ENCODE measurements at places on chromosomes 13 and 19. TPM values are rescaled to one million over a fixed set of nuclear protein-coding genes. Genes with fewer than 3 reads are reported as not detected.

DNA sequence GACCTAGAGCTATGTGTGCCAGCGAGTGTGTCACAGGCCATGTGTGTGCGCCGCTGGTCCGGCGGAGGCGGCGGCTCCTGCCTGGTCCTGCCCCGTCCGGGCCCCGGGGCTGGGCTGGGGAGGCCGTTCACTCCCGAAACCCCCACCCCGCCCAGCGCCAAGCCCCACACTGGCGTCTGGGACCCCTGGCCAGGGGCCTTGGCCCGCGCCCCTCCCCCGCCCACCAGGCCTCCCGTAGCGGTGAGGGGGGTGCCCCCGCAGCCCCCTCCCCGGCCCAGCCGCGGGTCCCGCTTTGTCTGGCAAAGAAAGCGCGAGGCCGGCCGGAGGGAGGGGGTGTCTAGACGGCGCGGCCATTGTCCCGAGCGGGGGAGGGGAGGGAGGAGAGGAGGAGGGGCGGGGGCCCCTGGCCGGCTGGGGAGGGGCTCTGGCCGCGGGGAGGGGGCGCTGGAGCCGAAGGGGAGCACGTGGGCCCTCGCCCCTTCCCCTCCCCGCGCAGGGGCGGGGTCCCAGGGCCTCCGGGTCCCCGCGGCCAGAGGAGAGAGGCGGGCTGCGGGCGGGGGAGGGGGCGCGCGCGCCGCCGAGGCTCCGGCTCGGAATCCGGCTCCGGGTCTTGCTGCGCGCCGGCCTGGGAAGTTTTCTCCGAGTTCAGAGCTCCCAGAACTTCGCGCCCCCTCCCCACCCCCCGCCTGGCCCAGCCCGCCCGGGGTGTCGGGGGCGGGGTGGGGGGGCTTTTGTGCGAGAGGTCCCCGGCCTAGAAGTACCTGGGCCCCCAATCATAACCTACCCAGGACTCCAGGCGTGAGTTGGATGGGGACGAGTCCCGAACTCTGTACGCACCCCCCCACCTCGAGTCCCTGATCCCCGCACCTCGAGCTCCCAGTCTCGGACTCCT is 888 bp downstream of the NOTCH3 start:
- peaks cover 13% of the 10 kb centered on the region for H3K4me1 ChIP-seq
- H3K27ac ChIP-seq = peak overlapping the region; percentile 10
- DNase-seq = no peak
- H3K4me3 ChIP-seq = peak overlapping the region; percentile 80
- peaks cover 12% of the 10 kb centered on the region for H3K36me3 ChIP-seq
- H3K27me3 ChIP-seq = peaks cover 60% of the 10 kb centered on the region

DNA sequence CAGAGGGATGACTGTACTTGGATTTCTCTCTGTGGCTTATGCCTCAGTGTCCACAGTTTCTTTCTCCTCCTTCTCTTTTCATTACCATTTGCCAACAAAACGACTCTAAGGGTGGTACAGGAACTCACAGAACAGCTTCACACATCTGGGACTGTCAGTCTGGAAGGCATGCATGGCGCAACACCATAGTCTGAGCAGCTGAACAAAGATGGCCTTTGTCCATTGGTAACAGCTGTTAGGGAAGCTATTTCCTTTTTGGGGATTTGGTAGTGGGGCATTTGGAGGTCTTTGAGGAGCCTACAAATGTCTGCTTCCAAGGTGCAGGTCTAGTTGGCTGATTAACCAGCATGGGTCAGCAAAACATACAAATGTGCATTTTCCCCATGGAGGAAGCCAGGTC is 81.4 kb upstream of the PCDH8 start:
- no peaks in the 10 kb centered on the region for H3K4me1 ChIP-seq
- no peak for DNase-seq
- no peak overlapping the region for H3K4me3 ChIP-seq
- H3K27ac ChIP-seq = no peak overlapping the region
- H3K36me3 ChIP-seq = no peaks in the 10 kb centered on the region

DNA sequence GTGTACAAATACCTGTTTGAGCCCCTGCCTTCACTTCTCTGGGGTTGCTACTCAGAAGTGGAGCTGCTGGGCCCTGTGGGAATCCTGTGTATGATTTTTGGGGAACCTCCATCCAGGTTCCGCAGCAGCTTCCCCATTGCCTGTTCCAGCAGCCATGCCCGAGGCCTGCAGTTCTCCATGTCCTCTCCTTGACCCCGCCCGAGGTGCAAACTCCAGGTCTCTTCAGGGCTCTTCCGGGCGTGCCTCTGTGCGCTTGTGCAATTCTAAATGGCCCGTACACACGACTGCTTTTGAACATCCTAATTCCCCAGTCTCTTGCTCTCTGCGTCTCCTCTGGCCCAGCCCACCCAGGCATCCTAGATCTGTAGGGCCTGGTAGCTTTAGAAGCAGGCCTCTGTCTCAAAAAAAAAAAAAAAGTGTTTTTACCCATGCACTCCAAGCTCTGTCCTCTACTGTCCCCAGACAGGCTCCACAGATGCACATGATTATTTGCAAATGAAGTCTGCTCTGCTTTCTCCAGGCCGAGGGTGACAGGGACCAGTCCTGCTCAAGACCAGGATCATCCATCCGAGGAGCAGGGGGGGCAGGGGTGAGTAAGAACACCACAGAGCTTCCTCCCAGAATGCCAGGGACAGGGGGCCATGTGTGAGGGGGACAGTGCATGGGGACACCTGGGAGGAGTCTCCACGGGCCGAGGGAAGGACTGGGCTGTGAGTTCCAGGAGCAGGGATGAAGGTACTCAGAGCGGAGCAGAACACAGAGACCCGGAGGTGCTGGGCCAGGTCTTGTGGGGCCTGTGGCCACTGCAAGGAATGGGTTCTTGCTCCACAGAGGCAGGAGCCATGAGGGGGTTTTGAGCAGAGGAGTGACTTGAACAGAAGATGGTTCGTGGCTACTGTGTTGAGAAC is 51.7 kb downstream of the SLC7A9 start:
- H3K4me1 ChIP-seq = peaks cover 11% of the 10 kb centered on the region
- no peak for DNase-seq
- H3K27me3 ChIP-seq = peaks cover 21% of the 10 kb centered on the region

GRCh38 chr19:30669329-30670010 is 297.3 kb downstream of the ZNF536 start:
- peaks cover 72% of the 10 kb centered on the region for H3K27me3 ChIP-seq
- no peak overlapping the region for H3K27ac ChIP-seq
- H3K4me1 ChIP-seq = peaks cover 2% of the 10 kb centered on the region
- peak; percentile 31 for DNase-seq

Gene IFNL1
- not detected for total RNA-seq

DNA sequence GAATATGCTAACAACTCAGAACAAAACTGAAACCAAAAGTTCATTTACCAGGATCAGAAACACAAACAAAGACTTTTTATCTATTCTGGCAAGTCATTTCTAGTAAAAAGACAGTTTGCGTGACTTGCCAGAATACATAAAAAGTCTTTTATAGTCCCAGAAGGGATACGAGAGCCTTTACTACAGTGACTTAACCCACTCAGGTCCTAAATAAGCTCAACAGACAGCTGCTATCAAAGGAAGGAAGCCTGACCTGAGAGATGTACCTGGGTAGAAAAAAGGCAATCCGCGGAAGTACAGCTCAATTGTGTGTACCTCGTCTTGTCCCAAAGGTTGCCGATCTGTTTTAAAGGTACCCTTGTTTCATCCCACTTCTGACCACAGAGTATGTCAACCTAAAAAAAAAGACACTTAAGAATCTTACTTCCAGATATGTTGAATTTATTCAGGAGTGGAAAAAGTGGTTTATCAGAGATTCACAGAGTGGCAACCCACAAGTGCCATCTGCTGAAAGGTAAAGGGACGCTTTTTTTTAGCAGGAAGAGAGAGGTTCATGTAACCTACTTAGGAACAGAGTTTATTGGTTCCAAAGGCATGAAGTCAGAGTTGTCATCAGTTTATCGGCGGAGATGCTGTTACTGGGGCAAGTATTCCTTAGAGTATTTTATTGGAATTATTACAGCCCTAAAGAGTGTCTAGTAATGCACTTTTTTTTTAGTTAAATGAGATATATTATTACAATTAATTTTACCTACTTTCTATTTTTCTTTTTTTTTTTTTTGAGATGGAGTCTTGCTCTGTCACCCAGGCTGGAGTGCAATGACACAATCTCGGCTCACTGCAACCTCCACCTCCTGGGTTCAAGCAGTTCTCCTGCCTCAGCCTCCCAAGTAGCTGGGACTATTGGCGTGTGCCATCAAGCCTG is 69.7 kb upstream of the C1QTNF9B start:
- no peaks in the 10 kb centered on the region for H3K27me3 ChIP-seq
- H3K4me3 ChIP-seq = peak overlapping the region; percentile 84
- DNase-seq = no peak

GRCh38 chr13:76440568-76440967 is 445.6 kb downstream of the KCTD12 start:
- H3K27me3 ChIP-seq = peaks cover 8% of the 10 kb centered on the region
- no peak overlapping the region for H3K4me3 ChIP-seq
- H3K36me3 ChIP-seq = no peaks in the 10 kb centered on the region
- no peak for DNase-seq
- no peak overlapping the region for H3K27ac ChIP-seq

DNA sequence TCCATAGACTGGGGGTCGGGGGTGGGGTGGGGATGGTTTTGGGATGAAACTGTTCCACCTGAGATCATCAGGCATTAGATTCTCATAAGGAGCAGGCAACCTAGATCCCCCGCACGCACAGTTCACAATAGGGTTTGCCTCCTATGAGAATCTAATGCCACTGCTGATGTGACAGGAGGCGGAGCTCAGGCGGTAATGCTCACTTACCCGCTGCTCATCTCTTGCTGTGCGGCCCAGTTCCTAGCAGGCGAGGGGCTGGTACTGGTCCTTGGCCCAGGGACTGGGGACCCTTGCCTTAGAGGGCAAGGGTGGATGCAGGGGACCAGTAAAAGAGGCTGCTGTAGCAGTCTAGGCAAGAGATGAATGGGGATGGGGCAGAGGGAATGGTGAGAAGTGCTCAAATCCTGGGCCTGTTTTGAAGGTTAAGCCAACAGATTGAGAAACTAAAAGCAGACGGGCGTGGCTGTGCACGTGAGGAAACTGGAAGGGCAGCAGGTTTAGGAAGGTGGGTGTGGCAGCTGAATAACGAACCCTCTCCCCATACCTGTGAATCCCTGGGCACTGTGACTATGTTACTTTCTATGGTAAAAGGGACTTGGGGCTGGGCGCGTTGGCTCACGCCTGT is 1.5 kb upstream of the ERICH4 start:
- H3K4me1 ChIP-seq = peaks cover 29% of the 10 kb centered on the region
- H3K27me3 ChIP-seq = peaks cover 15% of the 10 kb centered on the region
- peaks cover 12% of the 10 kb centered on the region for H3K36me3 ChIP-seq
- H3K27ac ChIP-seq = no peak overlapping the region
- no peak for DNase-seq
- no peak overlapping the region for H3K4me3 ChIP-seq

Gene LAIR1
- 22.2 TPM for total RNA-seq

DNA sequence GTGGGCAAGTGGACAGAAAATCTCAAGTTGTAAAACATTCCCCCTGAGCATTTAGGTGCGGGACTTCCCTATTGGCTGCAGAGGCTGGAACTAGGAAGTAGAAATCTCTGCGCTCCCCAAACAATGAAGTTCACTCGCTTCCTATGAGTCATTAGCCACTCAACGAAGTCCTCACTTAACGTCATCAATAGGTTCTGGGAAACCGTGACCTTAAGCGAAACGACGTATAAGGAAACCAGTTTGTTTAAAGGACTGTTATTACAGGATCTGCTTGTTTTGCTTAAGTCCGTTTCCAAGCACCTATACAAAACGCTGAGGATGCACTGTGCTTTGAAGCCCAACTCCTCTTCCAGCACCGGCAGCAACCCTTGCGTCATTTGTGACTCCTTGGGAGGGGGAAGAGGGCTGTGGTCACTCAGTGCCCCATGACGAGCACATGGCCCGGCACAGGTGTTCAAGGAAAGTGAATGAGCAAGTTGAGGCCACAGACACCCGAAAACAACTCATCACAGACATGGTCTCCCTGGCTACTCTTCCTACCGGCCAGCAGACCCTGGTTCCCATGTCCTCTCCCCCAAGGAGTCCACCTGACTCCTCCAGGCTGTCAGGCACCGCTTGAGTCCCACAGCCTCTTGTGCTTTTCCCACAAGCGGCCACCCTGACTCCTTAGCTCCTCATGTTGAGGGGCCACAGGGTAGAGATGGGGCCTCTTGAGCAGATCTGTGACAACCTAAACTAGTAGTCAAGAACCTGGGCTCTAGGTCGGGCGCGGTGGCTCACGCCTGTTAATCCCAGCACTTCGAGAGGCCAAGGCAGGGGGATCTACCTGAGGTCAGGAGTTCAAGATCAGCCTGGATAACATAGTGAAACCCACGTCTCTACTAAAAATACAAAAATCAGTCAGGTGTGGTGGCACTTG is 4.8 kb downstream of the RPS16 start:
- H3K27me3 ChIP-seq = no peaks in the 10 kb centered on the region
- H3K27ac ChIP-seq = peak overlapping the region; percentile 100
- peak; percentile 48 for DNase-seq
- peak overlapping the region; percentile 78 for H3K4me3 ChIP-seq

GRCh38 chr19:2032296-2032941 is 16.9 kb upstream of the BTBD2 start:
- H3K27ac ChIP-seq = peak overlapping the region; percentile 95
- peaks cover 19% of the 10 kb centered on the region for H3K4me1 ChIP-seq
- no peaks in the 10 kb centered on the region for H3K36me3 ChIP-seq
- H3K4me3 ChIP-seq = peak overlapping the region; percentile 87
- DNase-seq = peak; percentile 43

DNA sequence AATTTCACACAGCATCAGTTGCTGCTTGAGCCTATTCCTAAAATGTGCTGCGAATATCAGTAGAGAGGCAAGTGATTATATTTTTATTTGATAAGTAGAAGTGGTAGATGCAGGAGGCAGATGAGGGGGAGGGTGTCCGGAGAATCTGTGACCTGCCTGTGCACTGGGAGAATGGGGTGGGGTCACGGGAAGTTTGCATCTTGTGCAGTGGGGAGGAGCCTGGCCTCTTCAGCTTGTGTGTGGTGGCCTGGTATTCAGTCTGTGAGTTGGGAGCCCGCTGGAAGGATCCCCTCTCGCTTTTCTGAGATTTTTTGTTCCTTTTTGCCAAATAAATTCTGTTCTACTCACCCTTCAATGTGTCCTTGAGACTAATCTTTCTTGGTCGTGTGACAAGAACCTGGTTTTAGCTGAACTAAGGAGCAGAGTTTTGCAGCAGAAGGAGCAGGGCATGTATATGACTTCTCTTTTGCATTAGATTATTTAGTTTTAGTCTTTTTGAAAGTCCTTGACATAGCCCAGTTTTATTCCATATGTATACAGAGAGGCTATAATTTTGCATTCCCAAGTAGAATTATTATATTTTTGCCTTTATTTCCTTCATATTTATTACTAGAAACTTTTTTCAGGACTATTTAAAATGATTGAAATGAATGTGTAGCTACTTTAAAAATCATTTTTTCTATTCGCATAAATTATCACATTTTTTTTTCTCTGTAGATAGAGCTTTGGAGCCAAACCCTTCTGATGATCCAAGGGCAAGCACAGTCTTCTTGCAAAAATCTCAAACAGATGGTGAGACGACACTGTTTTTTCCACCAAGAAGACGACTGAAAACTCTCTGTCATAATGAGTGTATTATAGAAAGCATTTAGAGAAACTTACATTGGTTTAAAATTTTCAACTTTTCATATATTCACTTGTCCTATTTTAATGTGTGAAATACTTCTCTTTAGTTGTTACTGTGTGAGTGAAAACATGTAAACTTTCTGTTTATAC is 1257.2 kb downstream of the UQCRFS1 start:
- H3K4me3 ChIP-seq = no peak overlapping the region
- H3K4me1 ChIP-seq = no peaks in the 10 kb centered on the region
- H3K36me3 ChIP-seq = no peaks in the 10 kb centered on the region
- no peak overlapping the region for H3K27ac ChIP-seq
- no peak for DNase-seq
